CD4-positive, alpha-beta T cell (primary cell): ENCODE measurements at places on chromosomes 13 and 19.

DNA sequence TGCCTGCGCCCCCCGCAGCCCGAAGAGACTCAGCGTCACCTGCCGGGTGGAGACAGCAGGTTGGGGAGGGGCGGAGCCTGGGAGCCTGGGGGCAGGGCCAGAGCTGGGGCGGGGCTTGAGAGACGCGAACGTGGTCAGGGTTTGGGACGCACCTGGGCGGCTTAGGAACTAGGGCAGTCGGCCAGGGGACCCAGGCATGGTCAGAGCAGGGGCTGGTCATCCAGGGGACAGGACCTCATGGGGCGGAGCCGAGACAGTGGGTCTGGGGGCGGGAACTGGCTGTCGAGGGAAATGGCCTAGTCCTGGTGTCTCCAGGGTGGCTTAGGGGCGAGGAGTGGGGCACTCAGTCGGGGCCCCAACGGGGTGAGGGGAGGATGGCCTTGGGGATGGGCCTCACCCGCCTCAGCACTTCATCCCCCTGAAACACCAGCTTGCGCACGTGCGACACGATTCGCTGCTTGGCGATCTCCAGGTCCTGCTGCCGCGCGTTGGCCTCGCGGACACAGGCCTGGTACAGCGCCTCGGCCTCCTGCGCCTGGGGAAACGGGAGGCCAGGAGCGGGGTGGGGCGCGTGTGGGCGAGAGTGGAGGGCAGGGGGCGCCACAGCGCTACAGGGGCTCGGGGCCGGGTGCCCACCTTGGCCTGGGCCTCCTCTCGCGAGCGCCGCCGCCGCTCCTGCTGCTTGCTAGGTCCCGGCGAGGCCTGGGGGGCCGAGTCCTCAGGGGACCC lies 5.8 kb downstream of the GMIP start:
- H3K27me3 ChIP-seq = no peaks in the 10 kb centered on the region
- no peak overlapping the region for H3K27ac ChIP-seq
- H3K4me3 ChIP-seq = no peak overlapping the region
- H3K4me1 ChIP-seq = peaks cover 35% of the 10 kb centered on the region
- no peak for DNase-seq

GRCh38 chr13:55613429-55614187 lies 1527.1 kb upstream of the PRR20A start:
- H3K27ac ChIP-seq = no peak overlapping the region
- H3K27me3 ChIP-seq = no peaks in the 10 kb centered on the region
- H3K4me1 ChIP-seq = no peaks in the 10 kb centered on the region
- no peak for DNase-seq

GRCh38 chr13:83881917-83882605 lies at the start of gene SLITRK1:
TSS of gene SLITRK1 (minus strand) at chr13:83882474. CDS start at chr13:83881507, 967 bp downstream.
- peaks cover 43% of the 10 kb centered on the region for H3K27me3 ChIP-seq
- no peaks in the 10 kb centered on the region for H3K36me3 ChIP-seq
- no peak within 1 kb of the TSS for H3K27ac ChIP-seq
- no peak within 1 kb of the TSS for H3K4me3 ChIP-seq
- DNase-seq = no peak

DNA sequence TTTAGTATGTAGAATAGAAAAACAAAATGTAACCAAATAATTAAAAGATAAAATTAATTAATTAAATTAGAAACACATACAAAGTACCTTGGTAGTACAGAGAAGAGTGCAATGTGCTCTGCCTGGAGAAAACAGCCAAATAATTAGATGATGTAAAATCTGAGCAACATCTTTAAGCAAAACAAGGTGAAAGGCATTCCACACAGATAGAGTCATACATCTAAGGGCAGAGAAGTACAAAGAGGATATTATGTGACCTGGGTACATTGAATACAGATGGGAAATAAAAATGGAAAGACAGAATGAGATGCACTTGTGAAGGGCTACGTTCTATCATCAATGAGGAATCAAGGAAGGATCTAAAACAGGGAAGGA lies 25.2 kb upstream of the FNDC3A start:
- H3K4me3 ChIP-seq = no peak overlapping the region
- no peak for DNase-seq
- no peaks in the 10 kb centered on the region for H3K4me1 ChIP-seq
- no peaks in the 10 kb centered on the region for H3K27me3 ChIP-seq

DNA sequence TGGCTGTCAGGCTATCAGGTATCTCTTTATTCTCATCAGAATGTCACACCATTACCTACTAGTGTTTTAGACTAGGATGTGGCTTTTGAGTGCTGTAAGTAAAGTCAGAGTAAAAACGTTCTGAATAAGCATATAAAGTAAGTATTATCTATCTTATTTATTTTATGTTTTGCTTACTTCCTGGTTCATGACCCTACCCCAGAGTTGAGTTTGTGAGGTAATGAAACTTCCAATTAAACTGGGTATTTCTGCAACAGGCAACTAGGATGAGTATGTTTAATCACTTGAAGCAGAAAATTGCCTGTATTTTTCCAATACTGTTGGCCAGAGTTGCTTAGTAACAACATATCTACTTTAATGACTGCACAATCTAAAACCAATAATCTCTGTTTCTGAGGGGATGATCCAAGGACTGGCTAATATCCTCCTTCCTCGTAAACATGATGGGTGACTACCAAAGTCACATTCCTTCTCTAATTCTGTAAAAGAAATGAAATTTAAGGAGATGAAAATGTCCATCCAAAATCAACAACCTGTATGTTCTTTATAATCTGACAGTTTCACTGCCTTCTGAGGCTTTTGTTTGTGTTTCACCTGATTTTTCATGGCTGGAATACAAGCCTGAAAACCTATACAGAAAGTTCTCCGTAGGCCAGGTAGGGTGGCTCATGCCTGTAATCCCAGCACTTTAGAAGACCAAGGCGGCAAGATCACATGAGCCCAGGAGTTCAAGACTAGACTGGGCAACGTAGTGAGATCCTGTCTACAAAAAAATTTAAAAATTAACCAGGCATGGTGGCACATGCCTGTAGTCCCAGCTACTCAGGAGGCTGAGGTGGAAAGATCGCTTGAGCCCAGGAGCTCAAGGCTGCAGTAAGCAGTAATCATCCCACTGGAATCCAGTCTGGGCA lies 83.1 kb downstream of the ABCC4 start:
- H3K4me3 ChIP-seq = no peak overlapping the region
- DNase-seq = no peak
- no peaks in the 10 kb centered on the region for H3K4me1 ChIP-seq
- no peaks in the 10 kb centered on the region for H3K36me3 ChIP-seq

DNA sequence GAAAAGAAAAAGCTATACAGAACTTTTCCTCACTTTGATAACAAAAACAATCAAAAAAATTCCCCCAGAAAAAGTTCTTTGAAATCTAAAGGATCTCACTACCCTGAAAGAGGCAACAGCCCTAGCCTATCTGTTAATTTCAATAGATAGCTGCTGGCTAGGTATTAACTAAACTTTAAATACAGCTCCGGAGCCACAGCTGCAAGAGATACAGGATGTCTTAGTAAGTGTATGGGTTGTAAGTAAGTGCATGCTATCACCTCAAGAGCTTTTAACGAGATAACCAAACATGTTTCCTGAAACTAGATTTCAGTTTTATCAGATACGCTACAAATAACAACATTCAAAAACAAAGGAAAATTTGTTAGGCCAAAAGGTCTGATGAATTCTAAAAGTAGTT lies 148.4 kb downstream of the KLF12 start:
- H3K4me1 ChIP-seq = peaks cover 33% of the 10 kb centered on the region
- no peaks in the 10 kb centered on the region for H3K27me3 ChIP-seq
- peak overlapping the region; percentile 25 for H3K4me3 ChIP-seq
- DNase-seq = peak; percentile 16
- H3K36me3 ChIP-seq = peaks cover 19% of the 10 kb centered on the region

GRCh38 chr13:110129539-110130186 lies 177.3 kb downstream of the COL4A1 start:
- H3K27ac ChIP-seq = no peak overlapping the region
- H3K27me3 ChIP-seq = peaks cover 16% of the 10 kb centered on the region
- H3K4me3 ChIP-seq = no peak overlapping the region
- H3K4me1 ChIP-seq = no peaks in the 10 kb centered on the region
- no peak for DNase-seq

DNA sequence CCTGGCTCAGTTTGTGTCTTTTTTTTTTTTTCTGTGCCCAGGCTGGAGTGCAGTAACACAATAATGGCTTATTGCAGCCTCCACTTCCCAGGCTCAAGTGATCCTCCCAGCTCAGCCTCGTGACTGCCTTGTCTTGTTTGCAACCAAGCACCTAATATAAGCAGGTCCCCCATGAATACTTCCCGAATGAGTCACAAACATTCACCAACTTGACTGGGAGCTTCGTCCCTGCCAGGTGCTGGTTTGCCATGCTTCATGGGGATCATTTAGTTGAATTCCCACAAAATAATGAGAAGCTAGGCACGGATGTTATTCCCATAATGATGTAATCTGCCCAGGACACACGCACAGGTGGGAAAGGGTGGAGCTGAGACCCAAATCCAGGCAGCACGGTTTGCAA lies 176.5 kb downstream of the CACNA1A start:
- H3K4me1 ChIP-seq = no peaks in the 10 kb centered on the region
- no peak for DNase-seq
- no peak overlapping the region for H3K4me3 ChIP-seq
- no peak overlapping the region for H3K27ac ChIP-seq
- H3K27me3 ChIP-seq = peaks cover 3% of the 10 kb centered on the region

- no peak overlapping the region for H3K4me3 ChIP-seq
- no peak for DNase-seq
- H3K27me3 ChIP-seq = no peaks in the 10 kb centered on the region
- H3K4me1 ChIP-seq = no peaks in the 10 kb centered on the region
These were observed 50.3 kb upstream of the TEX29 start for GRCh38 chr13:111270126-111270525.

DNA sequence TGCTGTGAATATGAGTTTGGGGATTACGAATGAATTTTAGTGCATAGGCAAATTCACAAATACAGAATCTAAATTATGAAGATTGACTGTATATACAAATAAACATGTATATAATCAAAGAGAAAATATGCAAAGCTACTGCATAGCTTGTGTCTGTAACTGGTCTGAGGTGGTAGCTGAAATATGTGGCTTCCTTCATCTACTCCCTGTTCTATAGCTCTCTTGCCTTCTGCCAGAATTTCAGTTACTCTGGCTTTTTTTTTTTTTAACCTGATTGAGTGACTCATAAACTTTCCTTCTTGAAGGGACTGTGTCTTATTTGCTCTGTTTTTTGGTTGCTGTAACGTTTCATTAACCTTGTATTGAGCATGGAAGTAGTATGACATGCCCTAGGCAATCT lies 26.6 kb downstream of the DNAJC3 start:
- no peaks in the 10 kb centered on the region for H3K27me3 ChIP-seq
- peaks cover 26% of the 10 kb centered on the region for H3K4me1 ChIP-seq
- H3K4me3 ChIP-seq = no peak overlapping the region
- no peak for DNase-seq
- no peak overlapping the region for H3K27ac ChIP-seq

DNA sequence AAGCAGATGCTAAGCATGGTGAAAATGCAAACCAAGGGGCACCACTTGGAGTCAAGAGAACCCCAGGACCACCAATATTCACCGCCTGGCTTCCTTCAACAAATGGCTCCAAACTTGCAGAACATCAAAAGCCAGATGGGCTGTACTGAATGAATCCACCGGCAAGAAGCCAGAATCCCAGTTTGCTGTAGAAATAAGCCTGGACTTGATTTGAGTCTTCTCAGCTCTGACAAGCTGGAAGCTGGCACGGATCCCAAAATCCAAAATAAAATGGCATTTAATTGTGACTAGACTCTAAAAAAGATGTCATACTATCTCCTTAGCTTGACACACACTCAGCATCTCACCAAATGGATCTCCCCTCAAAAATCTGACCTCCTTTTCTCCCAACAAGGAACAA lies 11.9 kb downstream of the EFNB2 start:
- H3K27me3 ChIP-seq = peaks cover 5% of the 10 kb centered on the region
- no peak overlapping the region for H3K27ac ChIP-seq
- DNase-seq = no peak
- H3K36me3 ChIP-seq = no peaks in the 10 kb centered on the region

DNA sequence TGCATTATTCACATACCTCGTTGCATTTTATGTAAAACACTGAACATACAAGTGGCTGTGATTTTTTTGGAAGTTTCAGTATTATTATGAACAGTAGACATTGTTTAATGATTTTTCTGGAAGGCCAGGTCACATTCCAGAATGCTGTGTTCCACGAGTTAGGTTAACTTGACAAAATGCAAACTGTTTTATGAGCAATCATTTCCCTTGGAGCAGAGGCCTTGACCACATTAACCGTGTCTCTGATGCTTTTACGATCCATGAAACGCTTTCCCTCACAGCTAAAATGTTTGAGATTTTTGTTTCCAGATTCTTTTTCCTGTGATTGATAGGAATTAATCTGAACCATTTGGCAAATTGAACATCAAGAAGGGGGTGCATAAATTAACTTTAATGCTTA lies 57.8 kb downstream of the MBNL2 start:
- H3K27me3 ChIP-seq = no peaks in the 10 kb centered on the region
- DNase-seq = no peak
- H3K27ac ChIP-seq = no peak overlapping the region

DNA sequence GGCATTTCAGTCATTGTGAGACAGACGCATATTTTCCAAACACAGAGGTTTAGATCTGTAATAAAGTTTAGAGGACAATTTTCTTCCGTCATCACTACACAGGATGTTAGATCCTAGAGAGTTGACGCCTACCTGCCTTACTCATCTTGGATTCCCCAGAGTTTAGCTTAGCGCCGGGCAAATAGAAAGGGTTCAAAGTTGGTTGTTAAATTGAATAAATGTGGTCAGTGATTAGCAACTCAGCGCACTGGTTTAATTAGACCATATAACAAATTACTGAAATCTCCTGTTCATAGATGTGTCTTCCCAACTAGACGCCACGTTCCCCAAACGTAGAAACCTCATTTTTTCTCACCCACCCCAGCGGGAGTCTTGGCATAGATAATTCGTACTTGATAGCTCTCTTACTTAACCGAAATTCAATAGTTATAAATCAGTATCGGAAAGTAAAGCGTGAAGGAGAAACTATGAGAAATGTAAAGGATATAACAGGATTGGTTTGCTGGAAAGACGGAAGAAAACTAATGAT lies 726 bp upstream of the UFM1 start:
- peak overlapping the region; percentile 92 for H3K4me3 ChIP-seq
- H3K27ac ChIP-seq = peak overlapping the region; percentile 75
- H3K36me3 ChIP-seq = peaks cover 9% of the 10 kb centered on the region
- no peaks in the 10 kb centered on the region for H3K27me3 ChIP-seq
- no peak for DNase-seq

DNA sequence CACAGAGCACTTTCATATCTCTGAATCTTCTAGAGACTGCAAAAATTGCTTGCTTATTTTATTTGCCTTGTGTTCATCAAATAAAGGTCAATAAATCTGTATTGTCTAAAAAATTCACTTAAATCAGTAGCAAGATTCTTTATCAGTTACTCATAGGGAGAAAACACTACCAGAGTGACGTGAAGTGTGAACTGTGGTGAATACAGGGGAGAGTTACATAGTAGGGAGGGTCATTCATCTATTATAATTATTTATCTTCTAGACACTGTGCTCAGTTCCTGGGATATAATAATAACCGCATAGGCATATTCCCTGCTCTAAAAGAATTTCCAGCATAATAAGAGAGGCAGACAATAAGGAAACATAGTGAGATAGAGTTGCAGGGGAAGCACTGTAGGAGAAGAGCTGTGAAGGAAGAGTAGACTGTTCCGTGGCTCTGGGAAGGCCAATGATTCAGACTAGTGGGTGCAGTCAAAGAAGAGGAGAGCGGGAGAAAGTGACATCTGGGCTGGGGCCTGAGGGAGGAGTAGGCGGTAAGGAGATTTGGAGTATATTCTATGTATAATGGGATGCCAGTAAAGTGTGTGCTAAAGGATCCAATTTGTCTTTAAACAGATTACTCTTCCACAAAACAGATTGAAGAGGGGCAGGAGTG lies 84.0 kb upstream of the TDRD3 start:
- H3K36me3 ChIP-seq = no peaks in the 10 kb centered on the region
- H3K27ac ChIP-seq = no peak overlapping the region
- H3K4me1 ChIP-seq = peaks cover 7% of the 10 kb centered on the region
- no peaks in the 10 kb centered on the region for H3K27me3 ChIP-seq
- no peak for DNase-seq
